Activated CD4-positive, alpha-beta T cell treated with anti-CD3 and anti-CD28 coated beads, Interleukin-2, Interleukin-6, amounts not matched to agents 100 ng/mL and 50 ng/mL, durations not matched to agents 16 hours and 8 hours (primary cell): ENCODE measurements at places on chromosomes 11 and 22.

DNA sequence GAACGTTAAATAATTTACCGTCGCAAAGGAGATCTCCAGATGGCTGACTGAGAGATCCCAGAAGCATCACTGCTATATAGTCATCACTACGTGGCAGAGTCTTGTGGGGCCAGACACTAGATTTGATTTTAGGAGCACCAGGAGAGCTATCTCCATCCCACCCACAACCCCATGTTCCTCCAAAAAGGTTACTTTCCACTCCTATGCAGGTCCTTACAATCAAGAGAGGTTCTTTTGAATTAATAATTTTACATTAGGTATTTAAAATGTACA, 19.4 kb downstream of the GUCY1A2 start:
- no peak for DNase-seq

GRCh38 chr11:10400856-10401255, 54.2 kb upstream of the AMPD3 start:
- DNase-seq, result no peak

DNA sequence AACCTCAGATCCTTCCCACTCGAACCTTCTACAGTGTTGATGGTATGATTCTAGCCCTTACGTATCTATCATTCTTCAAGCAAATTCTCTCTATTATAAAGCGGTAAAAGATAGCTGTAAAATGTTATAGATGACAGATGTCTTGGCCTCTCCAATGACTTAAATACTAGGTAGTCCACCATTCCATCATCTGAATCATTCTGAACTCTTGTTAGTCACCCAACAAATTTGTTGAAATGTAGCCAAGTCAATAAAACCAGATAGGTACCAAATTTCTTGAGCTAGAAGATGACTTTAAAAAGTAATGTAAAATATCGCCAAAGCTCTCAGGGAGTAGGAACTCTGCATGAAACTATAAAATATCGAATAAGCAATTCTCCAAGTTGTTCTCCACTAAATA, 32.6 kb upstream of the PICALM start:
- DNase-seq, result no peak

DNA sequence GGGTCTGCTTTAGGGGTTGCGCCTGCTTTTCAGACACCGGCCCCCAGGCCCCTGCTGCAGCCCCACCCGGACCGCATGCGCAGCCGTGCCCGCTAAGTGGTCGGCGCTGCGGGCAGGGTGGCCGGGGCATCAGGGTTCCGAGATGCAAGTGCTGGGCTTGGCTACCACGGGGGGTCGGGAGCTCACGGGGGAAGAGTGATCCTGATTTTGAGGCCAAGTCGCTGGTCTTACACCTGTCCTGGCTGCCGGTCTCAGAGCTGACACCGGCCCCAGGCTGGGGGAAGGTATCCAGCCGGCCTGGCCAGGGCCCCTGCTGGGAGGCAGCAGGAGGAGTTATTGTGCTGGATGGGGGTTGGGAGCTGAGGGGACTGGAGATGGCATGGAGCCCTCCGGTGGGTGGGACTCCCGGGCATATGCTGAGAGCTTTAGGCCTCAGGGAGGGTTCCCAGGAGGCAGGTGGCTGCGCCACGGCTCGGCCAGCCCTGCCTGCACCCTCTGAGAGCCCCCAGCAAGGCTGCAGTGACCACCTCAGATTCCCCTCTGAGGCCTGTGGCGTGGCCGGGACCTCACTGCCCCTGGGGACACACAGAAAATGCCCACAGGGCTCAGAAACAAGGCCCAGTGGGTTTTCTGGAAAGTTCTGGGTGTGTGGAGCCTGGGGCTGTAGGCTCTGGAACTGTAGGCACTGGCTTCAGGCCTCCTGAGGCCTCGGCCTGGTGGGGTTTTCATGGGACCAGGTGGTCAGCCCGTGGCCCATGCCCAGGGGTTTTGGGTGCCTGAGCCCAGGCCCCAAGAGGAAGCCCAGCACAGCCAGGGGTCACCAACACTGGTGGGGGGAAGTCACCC, 4.4 kb upstream of the MUC5AC start:
- no peak for DNase-seq

- no peak for DNase-seq
Measured at GRCh38 chr22:37451218-37451617, 23.9 kb upstream of the ELFN2 start.

DNA sequence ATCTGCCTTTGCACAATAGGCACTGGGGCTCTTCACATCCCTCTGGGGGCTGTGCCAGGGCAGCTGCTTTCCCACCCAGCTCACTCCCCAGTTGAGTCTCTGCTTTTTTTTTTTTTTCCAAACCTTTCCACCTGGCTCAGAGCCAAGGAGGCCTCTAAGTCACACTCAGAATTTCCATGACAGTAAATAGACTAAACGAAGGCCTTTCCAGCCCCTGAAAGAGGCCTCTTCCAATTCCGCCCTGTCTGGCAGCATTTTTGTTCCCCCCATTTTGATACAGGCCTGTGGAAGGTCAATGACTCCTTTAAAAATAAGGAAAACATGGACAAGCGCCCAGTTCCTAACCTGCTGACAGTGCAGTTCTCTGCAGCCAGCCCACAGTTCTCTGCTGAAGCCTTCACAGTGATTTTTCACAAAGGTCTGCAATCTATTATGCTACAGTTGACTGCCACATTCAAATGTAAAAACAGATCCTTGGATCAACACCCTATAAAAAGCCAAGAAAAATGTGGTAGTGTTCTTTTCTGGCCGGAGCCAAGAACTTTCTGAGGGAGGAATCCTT, 107.5 kb upstream of the SESN3 start:
- DNase-seq, result no peak

DNA sequence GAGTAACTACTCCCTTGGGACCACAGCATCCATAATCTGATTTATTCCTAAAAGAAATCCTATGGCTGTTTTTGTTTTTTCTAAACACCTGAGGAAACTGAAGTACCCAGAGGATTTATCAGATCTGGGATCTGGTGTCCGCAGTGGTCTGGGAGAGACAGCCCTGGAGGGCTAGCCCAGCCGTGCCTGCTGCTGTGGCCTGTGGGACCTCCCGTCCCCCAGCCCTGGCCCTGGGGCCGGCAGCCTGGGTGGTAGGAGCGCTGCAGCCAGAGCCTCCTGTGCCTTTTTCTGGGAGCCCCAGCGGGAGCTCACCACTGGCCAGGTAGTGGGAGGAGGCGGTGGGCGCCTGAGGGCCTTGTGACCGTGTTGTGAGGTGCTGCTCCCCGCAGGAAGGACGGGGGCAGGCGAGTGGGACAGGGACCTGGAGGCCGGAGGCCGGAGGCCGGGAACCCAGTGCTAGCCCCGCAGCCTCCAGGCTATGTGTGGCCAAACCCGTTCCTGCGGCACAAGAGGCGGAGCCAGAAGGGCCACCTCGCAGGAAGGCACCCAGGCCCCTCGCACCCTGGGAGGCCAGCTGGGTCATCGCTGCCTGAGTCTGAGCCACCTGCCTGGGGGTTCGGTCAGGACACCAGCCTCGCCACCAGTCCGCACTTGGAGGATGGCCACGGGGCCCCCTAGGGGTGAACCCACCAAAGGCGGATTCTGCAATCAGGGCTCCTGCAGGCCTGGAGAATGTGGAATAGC, 18.2 kb upstream of the C11orf96 start:
- no peak for DNase-seq

GRCh38 chr22:46684706-46685105, 53.3 kb downstream of the CERK start:
- no peak for DNase-seq

DNA sequence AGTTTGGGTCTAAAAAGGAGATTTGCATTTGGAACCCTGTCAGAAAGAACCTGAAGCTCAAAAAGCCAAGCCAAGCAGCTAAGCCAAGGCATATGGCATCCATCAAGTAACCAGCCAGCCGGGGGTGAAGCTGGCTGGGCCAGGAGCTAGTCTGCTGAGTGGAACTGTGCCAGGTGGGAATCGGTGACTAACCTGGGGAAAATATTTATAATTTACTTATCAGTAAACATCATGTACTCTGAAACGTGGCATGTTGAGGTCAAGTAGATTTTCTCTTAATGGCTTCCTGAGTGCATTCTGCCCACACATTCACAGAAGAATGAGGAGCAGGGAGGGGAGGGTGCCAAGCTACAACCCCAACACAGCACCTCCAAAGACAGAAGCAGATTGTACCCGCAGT, 70.5 kb upstream of the SESN3 start:
- DNase-seq, result no peak

DNA sequence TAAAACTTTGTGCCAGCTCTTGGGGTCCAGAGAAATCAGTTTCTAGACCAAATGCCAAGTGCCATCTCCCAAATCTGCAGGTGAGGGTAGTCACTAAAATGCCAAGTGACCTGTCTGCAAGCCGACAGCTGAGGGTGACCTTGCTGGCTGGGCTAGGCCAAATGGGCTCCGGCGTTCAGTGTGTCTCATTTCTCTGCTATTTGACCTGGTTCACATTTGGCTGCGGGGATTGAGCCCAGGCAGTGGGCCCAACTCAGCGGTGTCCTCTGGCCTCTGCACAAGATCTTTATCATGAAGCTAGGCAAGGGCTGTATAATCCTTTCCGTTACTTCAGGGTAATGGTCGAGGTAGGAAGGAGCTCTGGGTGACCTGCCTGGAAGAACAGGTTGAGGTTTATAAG, 87.5 kb downstream of the SNX19 start:
- DNase-seq, result no peak

- no peak for DNase-seq
Measured at GRCh38 chr11:1558775-1559110, 13.3 kb downstream of the DUSP8 start.

DNA sequence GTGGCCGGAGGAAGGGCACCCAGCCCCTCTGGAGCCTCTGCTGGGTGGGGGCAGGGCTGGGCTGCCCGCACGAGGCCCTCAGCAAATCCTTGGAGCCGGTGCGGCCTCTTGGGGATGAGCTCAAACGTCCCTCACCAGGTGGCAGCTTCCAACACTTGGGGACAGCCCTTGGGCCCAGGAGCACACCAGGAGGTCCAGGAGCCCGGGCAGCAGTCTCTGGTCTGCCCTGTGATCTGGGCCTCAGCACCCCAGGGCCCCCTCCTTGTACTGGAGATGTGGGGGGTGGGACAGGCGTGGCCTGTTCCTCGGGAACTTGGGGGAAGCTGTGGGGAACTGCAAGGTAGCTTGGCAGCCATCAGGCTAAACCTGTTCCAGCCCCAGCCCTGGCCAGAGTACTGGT, 40.0 kb downstream of the MOB2 start:
- no peak for DNase-seq

- no peak for DNase-seq
Measured at GRCh38 chr22:44623771-44624510, 78.1 kb upstream of the PRR5 start.

GRCh38 chr11:10770626-10771254, 19.7 kb downstream of the CTR9 start:
- peak; percentile 33 for DNase-seq

DNA sequence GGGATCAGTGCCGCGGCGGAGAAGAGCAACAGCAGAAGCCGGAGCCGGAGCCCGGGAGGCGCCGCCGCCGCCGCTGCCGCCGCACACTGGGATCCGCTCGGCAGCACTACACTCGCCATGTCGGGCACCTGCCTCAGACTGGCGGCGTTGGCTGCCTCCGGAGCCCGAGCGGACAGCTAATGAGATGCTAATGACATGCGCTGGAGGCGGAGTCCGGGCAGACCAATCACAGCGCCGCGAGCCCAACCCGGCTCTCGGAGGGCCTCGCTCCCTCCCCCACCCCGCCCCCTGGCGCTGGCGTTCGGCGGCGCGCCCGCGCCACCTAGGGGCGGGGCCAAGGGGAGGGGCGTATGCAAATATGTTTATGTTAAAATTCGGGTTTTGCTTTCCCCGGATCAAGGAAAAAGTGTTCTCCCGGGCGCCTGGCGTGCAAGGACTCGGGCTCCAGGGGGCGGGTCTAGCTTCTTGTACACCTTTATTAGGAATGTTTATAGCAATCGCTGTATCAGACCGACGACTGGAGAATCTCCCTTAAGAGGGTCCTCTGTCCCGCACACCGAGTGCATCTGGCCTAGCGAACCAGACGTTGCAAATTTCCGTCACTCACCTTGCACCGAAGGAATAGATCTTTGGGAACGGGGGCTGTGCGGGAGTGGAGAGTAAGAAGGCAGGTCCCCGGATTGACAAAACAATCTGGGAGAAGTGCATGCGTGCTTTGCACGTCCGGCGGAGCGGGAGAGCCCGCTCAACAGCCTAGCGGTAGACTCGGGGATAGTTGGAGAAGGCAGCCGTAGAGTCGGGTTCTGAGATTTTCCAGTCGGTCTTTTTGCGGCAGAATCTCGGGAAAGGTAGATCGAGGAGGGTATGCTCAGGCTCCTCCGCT, at the start of gene CADM1:
Gene CADM1 (minus strand): TSS at position 140 of the 883 bp plus-strand sequence.
- peak; percentile 76 for DNase-seq

DNA sequence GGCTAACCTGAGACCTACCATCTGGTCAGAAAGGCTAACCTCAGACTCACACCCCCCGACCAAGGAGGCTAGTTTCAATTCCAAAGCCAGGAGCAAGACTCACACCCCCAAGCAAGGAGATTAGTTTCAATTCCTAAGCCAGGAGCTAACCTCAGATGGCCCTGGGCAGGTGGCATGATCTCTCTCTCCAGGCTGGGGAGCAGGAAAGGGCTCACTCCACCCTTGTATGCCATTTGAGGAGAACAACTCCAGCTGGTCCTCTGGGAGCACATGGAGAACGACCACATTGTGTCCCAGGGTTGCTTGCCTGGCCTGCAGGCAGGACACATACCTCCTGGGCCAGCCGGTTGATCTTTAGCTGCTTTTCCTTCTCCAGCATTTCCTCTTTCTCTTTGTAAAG, 32.6 kb downstream of the USH1C start:
- DNase-seq, result no peak

GRCh38 chr22:30273711-30274436, 7.2 kb upstream of the OSM start:
- DNase-seq, result no peak

GRCh38 chr11:68677432-68677831, 6.9 kb upstream of the GAL start:
- DNase-seq, result no peak

GRCh38 chr11:44852159-44852747, 98.4 kb downstream of the TP53I11 start:
- no peak for DNase-seq

DNA sequence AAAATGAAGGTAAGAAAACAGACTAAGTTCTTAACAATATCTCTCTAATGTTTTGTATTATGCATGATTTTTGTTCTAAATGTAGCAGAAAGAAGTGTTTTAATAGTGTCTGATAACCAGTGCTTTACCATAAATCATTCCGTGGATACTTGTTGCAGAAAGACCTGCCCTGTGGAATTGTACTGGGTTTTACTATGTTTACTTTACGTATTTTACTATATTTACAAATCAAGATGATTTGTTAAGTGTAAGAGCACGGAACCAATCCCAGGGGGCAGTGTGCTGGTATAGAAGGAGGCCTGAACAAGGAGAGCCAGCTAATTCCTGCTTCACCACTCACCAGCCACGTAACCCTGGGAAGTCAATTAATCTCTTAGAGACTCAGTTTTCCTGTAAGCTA, 1.4 kb downstream of the HTR3B start:
- DNase-seq, result no peak

GRCh38 chr22:22386602-22387385, 121.7 kb downstream of the ZNF280B start:
- DNase-seq, result no peak

GRCh38 chr11:103699216-103699615, 337.2 kb upstream of the DDI1 start:
- DNase-seq, result no peak
